ENCODE measurements at places on chromosomes 2 and 18.

- DNase-seq: no peak
Measured at GRCh38 chr18:75544051-75544481, 116.6 kb upstream of the SMIM21 start.

- no peak for DNase-seq
Measured at GRCh38 chr2:128234613-128235012, 84.1 kb downstream of the HS6ST1 start.

GRCh38 chr2:232959139-232959538, 53.9 kb downstream of the NGEF start:
- no peak for DNase-seq

DNA sequence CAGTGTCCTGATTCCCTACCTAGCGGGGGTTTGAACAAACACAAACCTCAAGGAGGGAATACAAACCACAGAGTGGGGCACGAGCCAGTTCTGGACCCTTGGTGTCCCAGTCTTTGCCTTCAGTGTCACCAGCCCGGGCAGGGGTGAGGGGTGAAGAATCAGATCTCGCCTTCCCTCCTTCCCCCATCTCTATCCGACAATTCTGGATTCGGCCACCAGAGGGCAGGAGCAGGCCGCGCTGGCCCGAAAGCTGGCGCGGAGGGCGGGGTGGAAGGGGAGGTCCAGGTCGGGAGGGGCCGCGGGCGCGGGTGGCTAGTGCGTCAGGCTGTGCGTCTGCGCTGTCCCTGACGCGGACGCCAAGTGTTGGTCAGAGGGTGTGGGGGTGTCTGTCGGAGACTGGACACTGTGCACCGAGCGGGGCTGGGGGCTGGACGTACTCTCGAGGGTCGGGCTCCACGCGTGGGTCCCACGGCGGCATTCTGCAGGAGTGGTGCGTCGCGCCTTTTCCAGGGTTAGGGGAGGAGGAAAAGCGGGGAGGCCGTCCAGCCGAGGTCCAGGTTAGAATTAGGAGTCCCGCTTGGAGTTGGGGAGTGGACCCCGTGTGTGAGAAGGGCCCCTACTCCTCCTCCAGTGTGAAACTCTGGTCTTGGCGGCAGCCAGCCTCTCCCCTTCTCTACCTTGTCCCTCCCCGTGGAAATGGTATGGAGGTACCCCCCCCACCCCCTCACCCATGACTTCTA, 2.9 kb upstream of the CRYBA2 start:
- peak; percentile 82 for DNase-seq

DNA sequence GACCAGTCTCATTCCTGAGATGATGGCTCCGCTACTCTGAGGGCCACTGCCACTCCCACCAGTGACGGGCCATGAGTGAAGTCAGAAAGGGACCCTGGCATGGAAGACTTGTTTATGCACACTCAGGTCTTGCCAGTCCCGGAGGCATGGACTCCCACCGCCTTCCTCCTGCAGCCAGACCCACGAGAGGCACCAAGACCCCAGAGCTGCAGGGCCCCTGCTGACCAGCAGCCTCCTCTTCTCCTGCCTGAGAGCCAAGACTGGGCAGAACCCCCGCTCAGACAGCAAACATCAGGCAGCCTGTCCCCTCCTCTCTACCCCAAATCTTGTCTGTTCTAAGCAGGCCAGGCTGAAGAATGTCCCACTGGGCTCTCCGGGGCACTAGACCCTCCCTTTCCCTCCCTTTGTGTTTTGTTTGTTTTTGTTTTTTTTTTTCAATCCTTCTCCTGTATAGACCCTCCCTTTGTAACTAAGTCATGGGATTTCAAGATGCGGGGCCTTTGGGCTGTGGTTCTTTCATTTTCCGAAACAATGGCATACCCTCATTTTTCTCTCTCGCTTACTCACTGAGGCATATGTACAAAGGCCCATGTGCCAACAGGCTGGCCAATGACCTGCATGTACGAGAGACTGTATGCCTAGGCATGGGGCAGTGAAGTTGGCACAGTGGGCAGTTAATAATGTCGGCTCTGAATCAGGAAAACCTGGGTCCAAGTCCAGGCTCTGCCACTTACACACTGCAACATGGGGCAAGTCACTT, 24.3 kb upstream of the MAPRE3 start:
- DNase-seq: no peak

DNA sequence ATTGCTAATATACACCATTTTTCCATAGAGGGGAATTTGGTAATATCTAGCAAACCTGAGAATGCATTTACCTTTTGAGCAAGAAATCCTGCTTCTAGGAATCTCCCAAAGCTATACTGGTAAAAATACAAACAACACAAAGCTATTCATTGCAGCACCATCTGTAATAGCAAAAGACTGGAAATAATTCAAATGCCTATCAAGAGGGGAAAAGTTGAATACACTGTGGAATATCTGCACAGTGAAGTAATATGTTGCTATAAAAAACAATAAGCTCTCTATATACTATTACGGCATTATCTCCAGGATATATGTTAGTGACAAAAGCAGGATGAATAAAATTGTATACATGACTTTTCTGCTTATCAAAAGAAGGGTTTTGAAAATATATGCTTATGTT, 112.3 kb upstream of the CHAC2 start:
- DNase-seq: no peak

- no peak for DNase-seq
Measured at GRCh38 chr2:16817305-16818202, 151.9 kb upstream of the CYRIA start.

GRCh38 chr2:138183705-138184104, 219.4 kb downstream of the HNMT start:
- DNase-seq: no peak

- no peak for DNase-seq
Measured at GRCh38 chr18:35641916-35642315, 60.4 kb downstream of the GALNT1 start.

GRCh38 chr2:171485116-171485515, 37.2 kb upstream of the CYBRD1 start:
- DNase-seq: no peak

DNA sequence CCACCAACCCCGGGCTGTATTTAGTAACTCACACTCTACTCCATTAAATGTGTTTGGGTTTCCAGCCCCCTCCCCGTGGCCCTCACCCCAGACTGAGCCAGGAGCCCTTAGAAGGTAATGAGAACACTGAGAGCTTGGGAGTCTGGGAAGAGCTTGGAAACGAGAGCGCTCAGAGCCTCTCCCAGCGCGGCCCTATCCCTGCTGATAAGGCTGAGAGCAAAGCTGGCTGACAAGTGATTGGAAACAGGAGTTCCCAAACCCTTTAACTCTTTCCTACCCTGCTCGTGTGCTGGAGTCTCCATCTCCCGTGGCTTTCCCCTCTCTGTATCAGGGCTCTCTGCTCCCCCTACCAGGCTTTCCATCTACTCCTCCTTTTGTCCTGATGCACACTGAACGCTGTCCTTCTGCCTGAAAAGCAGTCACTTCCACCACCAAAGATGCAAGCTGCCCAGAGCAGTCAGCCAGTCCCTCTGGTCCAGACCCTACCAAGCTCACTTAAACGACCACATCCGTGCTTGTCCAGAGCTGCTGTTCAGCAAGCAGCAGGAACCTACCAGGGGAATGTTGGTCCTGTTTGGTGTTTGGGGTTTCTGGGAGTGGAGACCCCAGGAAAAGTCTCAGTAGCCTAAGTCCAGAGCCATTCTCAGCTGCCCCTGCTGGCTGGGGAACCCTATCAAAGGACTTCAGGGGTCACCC, 100.0 kb upstream of the PKDCC start:
- DNase-seq: no peak

- DNase-seq: no peak
Measured at GRCh38 chr2:25606892-25607291, 66.5 kb downstream of the DTNB start.

DNA sequence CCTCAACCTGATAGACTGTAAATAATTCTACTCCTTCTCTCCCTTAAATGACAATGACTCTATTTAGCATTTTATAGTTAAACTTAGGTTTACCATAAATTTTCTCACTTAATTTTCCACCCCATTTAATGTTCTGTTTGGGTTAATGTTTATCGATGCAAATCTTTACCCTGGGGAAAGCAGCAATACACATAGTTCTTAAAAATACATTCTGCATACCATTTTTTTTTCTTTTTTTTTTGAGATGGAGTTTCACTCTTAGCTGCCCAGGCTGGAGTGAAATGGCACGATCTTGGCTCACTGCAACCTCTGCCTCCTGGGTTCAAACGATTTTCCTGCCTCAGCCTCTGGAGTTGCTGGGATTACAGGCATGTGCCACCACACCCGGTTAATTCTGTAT, 14.0 kb downstream of the STAM2 start:
- no peak for DNase-seq

DNA sequence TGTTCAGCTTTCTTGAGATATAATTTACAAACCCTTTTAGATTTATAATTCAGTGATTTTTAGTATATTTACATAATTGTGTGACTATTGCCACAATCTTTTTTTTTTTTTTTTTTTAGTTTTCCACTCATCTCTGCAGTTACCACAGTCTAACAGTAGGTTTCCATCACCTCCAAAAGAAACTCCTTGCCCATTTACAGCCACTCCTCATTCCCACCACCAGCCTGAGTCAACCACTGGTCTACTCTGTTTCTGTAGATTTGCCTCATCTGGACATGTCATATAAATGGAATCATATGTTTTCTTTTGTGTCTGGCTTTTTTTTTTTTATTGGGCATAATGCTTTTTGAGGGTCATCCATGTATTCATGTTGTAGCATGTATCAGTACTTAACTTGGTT, 16.1 kb downstream of the MTX2 start:
- DNase-seq: no peak

DNA sequence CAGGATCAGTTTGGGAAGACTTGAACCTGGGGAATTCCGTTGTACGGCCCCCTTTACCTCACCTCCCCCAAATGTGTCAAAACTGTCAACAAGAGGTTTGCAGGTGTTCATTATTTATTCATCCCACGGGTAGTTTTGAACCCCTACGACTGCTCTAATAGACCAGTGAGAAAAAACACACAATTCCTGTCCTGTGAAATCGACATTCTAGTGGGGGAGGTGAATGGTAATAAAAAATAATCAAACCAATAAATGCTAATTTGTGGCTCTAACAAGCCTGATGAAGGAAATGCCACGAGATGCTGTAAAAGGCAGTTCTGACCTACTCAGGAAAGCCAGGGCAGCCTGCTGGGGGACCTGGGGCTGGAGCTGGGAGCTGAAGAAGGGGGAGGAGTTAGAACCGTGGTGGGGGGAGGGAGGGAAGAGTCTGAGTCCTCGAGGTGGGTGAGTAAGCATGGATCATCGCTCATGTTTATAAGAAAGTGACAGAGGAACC, 463 bp upstream of the DNAJB2 start:
- no peak for DNase-seq

- DNase-seq: no peak
Measured at GRCh38 chr2:217286833-217287232, 427.0 kb upstream of the TNP1 start.

GRCh38 chr2:127671557-127672302, 3.6 kb downstream of the LIMS2 start:
- no peak for DNase-seq

DNA sequence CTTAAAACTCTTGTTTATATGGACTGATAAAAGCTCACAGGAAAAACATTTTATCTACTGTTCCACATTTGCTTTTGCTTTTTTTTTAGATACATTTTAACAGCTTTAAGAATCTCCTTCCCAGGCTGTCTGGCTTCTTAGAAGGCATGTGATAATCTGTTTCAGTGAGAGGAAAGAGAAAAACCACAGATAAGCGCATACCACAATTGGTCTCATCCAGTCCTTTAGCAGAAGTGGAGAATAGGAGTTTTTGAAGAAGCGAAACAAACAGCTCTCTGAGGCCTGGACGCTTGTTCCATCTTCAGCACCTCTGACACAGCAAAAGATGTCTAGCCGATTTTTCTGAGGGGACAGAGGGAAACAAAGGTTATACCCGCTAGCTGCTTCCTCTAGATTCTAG, 37.6 kb downstream of the RMC1 start:
- no peak for DNase-seq

DNA sequence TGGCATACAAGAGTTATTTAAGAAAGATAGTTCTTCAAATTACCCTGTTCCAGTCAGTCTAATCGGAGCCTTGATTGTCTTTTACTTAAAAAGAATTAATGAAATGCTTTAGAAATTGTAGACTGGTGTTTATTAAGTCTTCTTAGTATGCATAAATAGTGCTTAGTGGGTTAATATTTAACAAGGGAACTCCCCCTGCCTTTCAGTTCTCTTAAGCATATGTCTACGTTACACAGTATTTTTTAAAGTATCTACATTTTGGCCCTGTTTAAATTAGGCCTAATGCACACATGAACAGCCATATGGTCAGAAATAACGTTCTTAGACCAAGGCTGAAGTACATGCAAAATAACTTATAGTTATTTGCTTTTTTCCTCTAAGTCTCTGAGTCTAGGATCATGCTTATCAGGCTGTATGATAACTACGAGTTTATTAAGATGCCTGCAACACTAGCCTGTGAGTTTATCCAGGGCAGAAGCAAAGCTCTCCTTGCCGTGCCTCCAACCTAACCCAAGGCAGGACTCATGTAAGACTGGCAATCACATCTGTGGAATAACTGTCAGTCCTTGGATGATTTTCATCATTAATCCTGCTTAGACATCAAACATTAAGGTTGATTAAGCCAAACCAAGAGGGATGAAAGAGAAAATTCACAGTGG, 6.7 kb downstream of the BCL2 start:
- DNase-seq: no peak

DNA sequence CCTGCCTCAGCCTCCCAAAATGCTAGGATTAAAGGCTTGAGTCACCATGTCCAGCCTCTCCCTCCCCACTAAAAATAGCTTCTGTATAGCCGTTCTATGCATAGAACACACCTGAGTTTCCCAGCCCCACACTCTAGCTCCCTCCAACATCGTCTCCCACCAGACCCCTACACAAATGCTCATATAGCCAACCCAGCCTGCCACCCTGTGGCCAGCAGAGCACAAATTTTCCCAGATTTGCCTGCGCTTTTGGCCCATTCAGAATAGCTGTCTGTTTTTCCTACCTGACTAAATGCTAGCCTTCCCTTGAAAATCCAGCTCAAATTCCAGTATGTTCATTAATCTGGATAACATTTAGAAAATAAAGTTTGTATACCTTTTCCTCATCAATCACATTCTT, 22.8 kb downstream of the TRABD2A start:
- no peak for DNase-seq

GRCh38 chr18:53937037-53937436, 287.4 kb downstream of the MBD2 start:
- no peak for DNase-seq

GRCh38 chr18:70354080-70354479, 65.2 kb downstream of the SOCS6 start:
- no peak for DNase-seq

GRCh38 chr2:215717501-215718381, 281.9 kb upstream of the FN1 start:
- DNase-seq: no peak

- no peak for DNase-seq
Measured at GRCh38 chr2:180061085-180061484, 54.0 kb upstream of the CWC22 start.

Data from activated naive CD4-positive, alpha-beta T cell treated with anti-CD3 and anti-CD28 coated beads, Interleukin-2, amount 50 U/mL, for 16 hours (primary cell).